ENCODE measurements at places on chromosomes 6 and 20. TPM values are rescaled to one million over a fixed set of nuclear protein-coding genes. Genes with fewer than 3 reads are reported as not detected.

SIGLEC1 gene
- not detected for total RNA-seq

ARMC12 gene
- total RNA-seq = not detected

FOXF2 gene
- total RNA-seq = 4.0 TPM

ID4 gene
- total RNA-seq = 3.1 TPM

GPR6 gene
- not detected for total RNA-seq

GABRR1 gene
- total RNA-seq = not detected

PRL gene
- not detected for total RNA-seq

AVP gene
- total RNA-seq = not detected

ZCCHC3 gene
- total RNA-seq = 13.5 TPM

BPIFB4 gene
- total RNA-seq = not detected

SRMS gene
- not detected for total RNA-seq

ADGRF5 gene
- not detected for total RNA-seq

GHRH gene
- total RNA-seq = not detected
